Uterus (tissue), 4 donors: ENCODE measurements at places on chromosomes 2 and 18. TPM values are rescaled to one million over a fixed set of nuclear protein-coding genes. Genes with fewer than 3 reads are reported as not detected.

GRCh38 chr2:70482401-70482800 lies 71.2 kb downstream of the TGFA start:
- DNase-seq, result no peak

DNA sequence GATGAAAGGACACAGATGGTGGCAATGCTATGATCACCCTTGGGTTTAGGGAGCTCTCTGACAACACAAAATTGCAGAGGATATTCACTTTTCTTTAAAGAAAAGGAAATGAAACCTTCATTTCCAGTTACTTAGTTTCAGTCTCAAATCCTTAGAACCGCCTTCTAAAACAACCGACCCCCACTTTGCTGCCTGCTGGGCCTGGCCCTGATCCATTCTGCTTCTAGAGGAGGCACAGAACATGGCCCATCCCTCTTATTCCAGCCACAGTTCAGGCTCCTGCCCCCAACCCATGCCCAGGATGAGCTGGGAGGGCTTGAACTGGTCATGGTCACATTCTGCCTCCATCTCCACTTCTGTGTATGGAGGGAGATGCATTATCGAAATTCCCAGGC lies 311.6 kb downstream of the EN1 start:
- DNase-seq, result no peak

DNA sequence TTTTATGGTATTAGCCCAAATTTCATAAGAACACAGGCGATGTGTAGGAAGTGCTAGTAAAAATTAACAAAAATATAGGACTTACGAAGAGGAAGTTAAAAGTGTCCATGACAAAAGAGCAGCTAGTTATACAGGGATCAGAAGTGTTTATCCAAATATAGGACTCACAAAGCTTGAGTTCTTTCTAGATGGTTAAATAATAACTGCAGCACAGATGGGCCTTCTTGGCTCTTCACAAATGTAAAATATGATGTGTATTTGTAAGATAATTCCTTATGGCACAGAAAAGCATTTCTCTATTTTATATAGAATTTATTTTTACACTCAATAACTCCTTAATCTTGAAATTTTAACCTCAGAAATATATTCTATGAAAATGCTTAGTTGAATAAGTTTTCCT lies 100.9 kb upstream of the SPHKAP start:
- DNase-seq, result no peak

GRCh38 chr2:27070653-27071276 lies 689 bp downstream of the OST4 start:
- no peak for DNase-seq

ACOXL gene
- total RNA-seq, result not detected

- DNase-seq, result no peak
Observed at GRCh38 chr2:178199334-178199733, 5.0 kb downstream of the OSBPL6 start.

CTLA4 gene
- not detected for total RNA-seq

GRCh38 chr2:109284826-109285225 lies 155.8 kb downstream of the SH3RF3 start:
- peak; percentile 28 for DNase-seq

GRCh38 chr18:80241919-80242777 lies 5.2 kb downstream of the PARD6G start:
- DNase-seq, result no peak

GRCh38 chr2:239264838-239265651 lies 135.8 kb downstream of the HDAC4 start:
- peak; percentile 55 for DNase-seq

DNA sequence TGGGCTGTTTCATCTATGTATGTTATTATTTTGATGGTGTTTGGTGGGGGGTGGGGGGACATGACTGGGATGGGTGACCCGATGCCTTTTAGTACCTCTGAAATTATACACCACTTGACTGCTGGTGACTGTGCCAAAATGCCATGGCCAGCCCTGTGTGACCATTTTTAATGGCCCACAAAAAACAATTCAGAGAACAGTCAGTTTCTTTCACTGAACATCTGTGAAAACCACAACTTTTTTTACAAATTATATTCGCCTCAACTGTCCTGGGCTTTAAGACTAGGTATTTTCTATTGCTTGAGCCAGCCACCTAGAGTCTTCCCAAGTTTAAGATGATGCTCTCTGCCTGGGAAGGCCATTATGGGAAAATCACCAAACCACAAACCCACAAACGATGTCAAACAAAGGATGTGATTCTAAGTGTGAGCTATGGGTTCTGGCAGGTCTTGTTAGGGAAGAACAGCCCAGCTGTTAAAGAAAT lies 33.9 kb downstream of the FN1 start:
- DNase-seq, result no peak

DNA sequence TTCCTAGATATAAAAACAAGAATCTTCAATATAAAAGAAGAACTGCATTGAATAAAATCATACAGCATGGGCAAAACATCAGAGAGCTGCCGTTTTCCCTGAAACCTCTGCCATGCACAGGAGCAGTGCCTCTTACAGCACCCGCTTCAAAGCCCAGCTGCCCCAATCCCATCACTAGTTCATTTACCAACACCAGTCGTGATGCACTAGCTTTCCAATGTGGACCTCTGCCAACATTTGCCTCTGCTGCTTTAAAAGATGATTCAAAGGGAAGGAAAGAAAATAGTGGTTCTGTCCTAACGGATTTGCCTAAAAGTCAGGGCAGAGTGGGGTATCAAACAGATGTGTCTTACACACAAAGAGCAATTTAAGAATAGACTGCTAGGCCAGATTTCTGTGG lies 43.4 kb upstream of the AP1S3 start:
- no peak for DNase-seq

DNA sequence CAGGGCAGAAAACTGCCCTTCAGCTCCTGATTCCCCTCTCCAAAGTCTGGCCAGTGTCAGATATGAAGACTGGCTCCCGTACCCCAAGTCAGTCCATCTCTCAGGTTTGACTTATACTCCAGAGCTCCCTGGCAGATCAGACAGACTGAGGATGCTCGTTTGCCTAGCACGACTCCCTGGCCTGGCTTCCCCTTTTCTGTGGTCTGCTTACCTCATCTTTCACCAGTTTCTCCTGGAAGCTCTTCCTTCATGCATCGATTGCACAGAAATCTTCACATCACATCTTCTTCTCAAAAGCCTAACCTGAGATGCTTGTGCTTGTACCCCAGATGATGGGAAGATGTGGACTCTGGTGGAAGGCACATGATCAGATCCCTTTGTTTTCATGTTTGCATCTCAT lies 387.9 kb upstream of the POU3F3 start:
- DNase-seq, result no peak

CCDC148 gene
- 0.77 TPM for total RNA-seq

BARD1 gene
- 45.6 TPM for total RNA-seq

SCTR gene
- not detected for total RNA-seq

FBXO11 gene
- 102 TPM for total RNA-seq

GPAT2 gene
- 4.8 TPM for total RNA-seq

DNA sequence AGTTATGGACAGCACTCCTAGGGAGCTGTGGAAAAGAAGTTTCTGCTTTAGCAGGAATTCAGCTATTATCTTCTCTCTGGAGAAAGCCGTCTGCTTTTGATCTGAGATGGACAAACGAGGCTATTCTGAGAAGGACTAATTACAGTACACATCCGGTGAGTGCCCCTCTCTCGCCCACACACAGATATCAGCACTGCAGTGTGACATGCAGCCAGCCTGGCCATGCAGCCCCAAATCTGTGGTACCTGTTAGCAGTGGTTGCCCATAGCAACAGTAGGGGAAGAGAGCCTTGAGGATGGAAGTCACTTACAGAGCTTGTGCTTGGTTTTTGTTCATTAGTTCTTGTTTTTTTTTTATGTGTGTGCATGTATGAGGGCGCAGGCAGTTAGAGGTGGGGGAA lies 73.9 kb upstream of the TRIB2 start:
- no peak for DNase-seq
